ENCODE measurements at places on chromosomes 5 and 9. TPM values are rescaled to one million over a fixed set of nuclear protein-coding genes. Genes with fewer than 3 reads are reported as not detected.

GLDC gene
- 1.4 TPM for total RNA-seq

SPINK13 gene
- not detected for total RNA-seq

ETF1 gene
- total RNA-seq: 167 TPM

PFN3 gene
- not detected for total RNA-seq

GRPEL2 gene
- 23.6 TPM for total RNA-seq

PDE8B gene
- not detected for total RNA-seq

KLHL3 gene
- total RNA-seq: 1.4 TPM

ISL1 gene
- total RNA-seq: not detected

JADE2 gene
- 70.8 TPM for total RNA-seq

GRCh38 chr5:11905206-11905605 lies 960 bp upstream of the CTNND2 start:
- peak overlapping the region; percentile 43 for H3K4me3 ChIP-seq
- DNase-seq: no peak
- H3K27me3 ChIP-seq: peaks cover 27% of the 10 kb centered on the region
- peaks cover 4% of the 10 kb centered on the region for H3K4me1 ChIP-seq
- no peaks in the 10 kb centered on the region for H3K36me3 ChIP-seq

GRCh38 chr9:34993502-34994259 lies 4.1 kb downstream of the DNAJB5 start:
- DNase-seq: no peak
- no peak overlapping the region for H3K4me3 ChIP-seq

DNA sequence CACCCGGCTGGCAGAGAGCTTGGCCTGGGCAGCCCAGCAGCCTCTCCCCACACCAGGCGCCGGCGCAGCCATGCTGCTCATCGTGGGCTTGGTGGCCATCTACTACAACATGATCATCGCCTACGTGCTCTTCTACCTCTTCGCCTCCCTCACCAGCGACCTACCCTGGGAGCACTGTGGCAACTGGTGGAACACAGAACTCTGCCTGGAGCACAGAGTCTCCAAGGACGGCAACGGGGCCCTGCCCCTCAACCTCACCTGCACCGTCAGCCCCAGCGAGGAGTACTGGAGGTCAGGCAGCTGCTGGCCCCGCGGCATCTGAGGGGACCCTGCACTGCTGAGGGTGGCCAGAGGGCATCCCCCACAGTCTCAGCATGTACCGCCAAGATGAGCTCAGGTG lies 7.1 kb downstream of the SLC6A7 start:
- no peaks in the 10 kb centered on the region for H3K4me1 ChIP-seq
- H3K27me3 ChIP-seq: peaks cover 24% of the 10 kb centered on the region
- no peak overlapping the region for H3K4me3 ChIP-seq
- no peak overlapping the region for H3K27ac ChIP-seq
- DNase-seq: no peak

DNA sequence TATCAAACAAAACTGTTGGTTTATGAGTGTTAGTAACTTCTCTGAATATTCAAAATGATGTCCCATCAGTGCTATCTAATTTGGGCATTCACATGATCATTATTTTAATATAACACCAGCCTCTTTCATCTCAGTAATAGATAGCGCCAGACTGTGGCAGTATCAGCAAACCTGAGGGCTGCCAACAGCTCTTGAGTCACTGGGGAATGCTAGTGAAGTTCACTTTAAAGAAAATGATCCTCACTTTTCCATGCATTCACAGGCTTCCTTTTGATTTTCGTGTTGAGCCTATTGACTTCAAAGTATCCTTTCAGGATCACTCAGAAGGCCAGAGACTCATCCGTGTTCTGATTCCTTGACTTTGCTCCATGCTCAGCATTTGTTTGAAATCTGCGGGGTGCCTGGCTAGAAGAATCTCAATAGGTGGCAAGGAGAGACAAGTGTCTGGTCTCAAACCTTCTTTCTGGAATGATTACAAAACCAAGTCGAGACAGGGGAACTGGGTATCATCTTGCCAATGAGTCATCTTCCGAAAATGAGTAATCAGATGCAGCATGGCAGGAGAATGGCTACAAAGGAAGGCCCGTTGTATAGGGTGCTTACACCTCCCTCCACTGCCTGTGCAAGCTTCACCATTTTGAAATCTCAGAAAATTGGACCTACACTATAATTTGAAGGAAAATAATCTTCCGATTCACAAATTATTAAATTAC lies 509.1 kb downstream of the RASEF start:
- no peaks in the 10 kb centered on the region for H3K27me3 ChIP-seq
- H3K27ac ChIP-seq: no peak overlapping the region
- H3K36me3 ChIP-seq: no peaks in the 10 kb centered on the region
- no peaks in the 10 kb centered on the region for H3K4me1 ChIP-seq

DNA sequence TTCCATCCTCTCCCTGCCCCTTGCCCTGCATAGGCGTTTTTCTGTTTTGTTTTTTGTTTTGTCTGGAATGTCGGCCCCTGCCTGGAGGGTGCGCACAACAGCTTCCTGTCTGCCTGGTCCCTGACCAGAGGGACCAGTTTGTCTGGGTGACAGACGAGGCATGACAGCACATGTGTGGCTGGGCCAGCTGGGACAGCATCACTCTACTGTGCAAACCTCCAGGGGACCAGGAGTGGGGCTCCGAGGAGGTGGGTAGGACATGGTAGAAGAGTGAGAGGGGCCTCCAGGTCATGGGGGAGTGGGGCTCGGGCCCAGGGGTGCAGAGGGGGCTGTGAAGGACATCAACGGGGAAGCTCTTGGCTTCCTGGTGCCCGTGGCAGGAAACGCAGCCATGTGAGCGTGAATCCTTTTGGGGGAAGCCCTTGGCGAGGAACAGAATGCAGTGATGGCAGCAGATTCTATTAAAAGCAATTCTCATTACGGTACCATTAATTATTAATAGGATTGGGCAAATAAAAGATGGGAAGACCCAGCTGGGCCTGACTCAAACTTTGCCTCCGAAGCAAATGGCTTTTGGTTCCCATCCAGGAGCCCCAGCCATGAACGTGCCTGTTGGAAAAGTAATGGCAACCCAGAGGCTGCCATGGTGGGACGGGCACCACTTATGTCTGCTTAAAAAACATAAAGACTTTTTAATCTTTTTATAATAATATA lies 184.4 kb upstream of the IER5L start:
- no peak overlapping the region for H3K4me3 ChIP-seq
- no peak overlapping the region for H3K27ac ChIP-seq
- H3K27me3 ChIP-seq: no peaks in the 10 kb centered on the region
- H3K36me3 ChIP-seq: no peaks in the 10 kb centered on the region
- no peak for DNase-seq
- H3K4me1 ChIP-seq: peaks cover 2% of the 10 kb centered on the region

- no peak overlapping the region for H3K27ac ChIP-seq
- H3K4me1 ChIP-seq: peaks cover 13% of the 10 kb centered on the region
- peaks cover 16% of the 10 kb centered on the region for H3K27me3 ChIP-seq
Measured at GRCh38 chr9:19026375-19026774, 6.6 kb downstream of the SAXO1 start.

DNA sequence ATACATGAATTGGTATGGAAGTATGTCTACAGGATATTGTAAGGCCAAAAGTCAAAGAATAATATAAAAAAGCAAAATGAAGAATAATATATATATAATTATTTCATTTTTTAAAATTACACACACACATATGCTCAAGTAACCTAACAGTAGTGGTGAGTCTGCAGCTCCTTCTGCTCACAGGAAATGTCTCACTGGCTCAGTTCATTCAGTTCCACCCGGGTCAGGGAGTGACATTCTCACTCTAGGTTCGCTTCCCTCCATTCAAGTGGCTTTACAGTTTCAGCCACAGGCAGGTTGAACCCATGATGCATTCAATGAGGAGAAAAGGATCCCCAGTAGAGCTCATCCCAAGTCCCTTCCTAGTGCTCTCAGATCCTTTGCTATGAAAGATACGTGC lies 90.8 kb downstream of the SUSD1 start:
- no peak overlapping the region for H3K4me3 ChIP-seq
- H3K27ac ChIP-seq: no peak overlapping the region
- DNase-seq: no peak
- H3K36me3 ChIP-seq: no peaks in the 10 kb centered on the region
- no peaks in the 10 kb centered on the region for H3K27me3 ChIP-seq
- no peaks in the 10 kb centered on the region for H3K4me1 ChIP-seq

GRCh38 chr5:2675548-2675947 lies 75.9 kb downstream of the IRX2 start:
- no peaks in the 10 kb centered on the region for H3K27me3 ChIP-seq
- H3K36me3 ChIP-seq: no peaks in the 10 kb centered on the region
- H3K4me3 ChIP-seq: no peak overlapping the region
- no peaks in the 10 kb centered on the region for H3K4me1 ChIP-seq
- DNase-seq: no peak
- no peak overlapping the region for H3K27ac ChIP-seq

DNA sequence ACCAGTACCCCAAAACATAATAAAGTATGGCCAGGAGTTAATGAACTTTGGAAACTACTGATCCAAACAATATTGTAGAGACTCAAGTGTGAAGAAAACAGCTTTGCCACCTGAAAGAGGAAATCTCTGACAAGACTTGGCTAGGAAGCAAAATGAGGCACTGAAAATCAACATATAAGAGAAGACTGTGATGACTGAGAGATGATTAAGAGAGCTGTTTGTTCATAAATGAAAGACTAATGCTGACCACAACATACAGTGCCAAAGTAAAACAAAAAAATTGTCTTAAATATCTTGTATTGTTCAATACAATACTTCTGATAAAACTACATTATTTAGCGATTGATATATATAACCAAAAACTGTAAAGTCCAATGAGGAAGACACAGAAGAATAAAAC lies 7.2 kb downstream of the RC3H2 start:
- H3K27me3 ChIP-seq: no peaks in the 10 kb centered on the region
- peaks cover 16% of the 10 kb centered on the region for H3K4me1 ChIP-seq
- no peaks in the 10 kb centered on the region for H3K36me3 ChIP-seq
- H3K27ac ChIP-seq: no peak overlapping the region
- H3K4me3 ChIP-seq: no peak overlapping the region
- no peak for DNase-seq

DNA sequence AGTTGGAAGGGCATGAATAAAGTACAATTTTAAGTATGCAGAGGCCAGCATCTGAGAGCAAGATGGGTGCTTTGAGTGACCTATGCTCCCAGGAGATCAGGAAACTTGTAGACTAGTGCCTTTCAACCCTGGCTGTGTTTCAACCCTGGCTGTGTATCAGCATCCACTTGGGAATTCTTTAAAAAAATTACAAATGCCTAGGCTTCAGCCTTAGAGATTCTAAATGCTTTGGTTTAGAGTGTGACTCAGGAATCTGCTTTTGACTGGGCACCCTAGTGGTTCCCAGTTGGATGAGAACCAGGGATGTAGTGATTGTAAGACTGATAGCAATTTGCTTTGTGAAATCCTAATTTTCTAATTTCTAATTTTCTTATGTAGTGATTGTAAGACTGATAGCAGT lies 65.6 kb downstream of the RALGPS1 start:
- no peaks in the 10 kb centered on the region for H3K27me3 ChIP-seq
- no peaks in the 10 kb centered on the region for H3K36me3 ChIP-seq
- H3K4me3 ChIP-seq: no peak overlapping the region
- no peak overlapping the region for H3K27ac ChIP-seq
- DNase-seq: no peak

DNA sequence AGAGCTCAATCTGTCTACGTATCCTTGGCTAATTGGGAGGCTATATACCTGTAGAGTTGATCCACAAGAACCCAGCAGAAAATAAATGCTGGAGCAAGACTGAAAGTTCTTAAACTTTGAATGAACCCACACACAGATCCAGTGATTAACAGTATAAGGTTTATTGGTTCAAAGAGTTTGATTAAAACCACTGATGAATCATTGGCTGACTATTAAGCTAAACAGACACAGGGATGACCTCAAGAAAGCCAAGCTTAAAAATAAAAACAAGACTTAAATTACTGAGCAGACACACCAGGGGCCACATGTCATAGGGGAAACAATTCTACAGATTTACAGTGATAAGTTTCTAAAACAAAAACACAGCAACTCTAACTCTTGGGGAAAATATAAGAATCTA lies 163.6 kb downstream of the SPATA31D1 start:
- H3K27ac ChIP-seq: no peak overlapping the region
- DNase-seq: no peak
- H3K4me1 ChIP-seq: no peaks in the 10 kb centered on the region

DNA sequence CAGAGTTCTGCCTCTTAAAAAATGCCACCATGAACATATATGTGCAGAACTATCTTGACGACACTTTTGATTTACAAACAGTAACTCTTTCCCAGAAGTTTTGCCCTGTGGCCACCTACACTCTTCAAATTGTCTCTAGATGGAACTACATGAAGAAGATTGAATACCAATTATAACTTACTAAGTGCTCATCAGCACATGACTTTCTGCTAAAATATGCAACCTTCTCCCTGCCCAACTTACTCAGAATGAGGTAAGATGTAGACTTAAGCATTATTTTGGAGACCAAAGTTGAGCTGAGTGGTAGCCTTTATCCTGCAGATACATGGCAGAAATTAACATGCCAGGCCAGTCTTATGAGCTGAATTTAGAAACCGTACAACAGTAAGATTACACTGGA lies 105.4 kb downstream of the SEMA5A start:
- H3K27me3 ChIP-seq: no peaks in the 10 kb centered on the region
- no peak overlapping the region for H3K4me3 ChIP-seq
- no peaks in the 10 kb centered on the region for H3K4me1 ChIP-seq
- H3K36me3 ChIP-seq: peaks cover 4% of the 10 kb centered on the region
- DNase-seq: no peak

GRCh38 chr9:8366161-8366926 lies 566.8 kb upstream of the DMAC1 start:
- H3K36me3 ChIP-seq: no peaks in the 10 kb centered on the region
- no peak for DNase-seq
- H3K4me3 ChIP-seq: peak overlapping the region; percentile 31
- peaks cover 2% of the 10 kb centered on the region for H3K4me1 ChIP-seq

GRCh38 chr5:133130387-133131118 lies 78.7 kb downstream of the HSPA4 start:
- peaks cover 12% of the 10 kb centered on the region for H3K27me3 ChIP-seq
- H3K4me1 ChIP-seq: no peaks in the 10 kb centered on the region
- no peak overlapping the region for H3K4me3 ChIP-seq

GRCh38 chr5:108617467-108618435 lies 129.9 kb upstream of the FER start:
- no peak for DNase-seq
- H3K4me3 ChIP-seq: no peak overlapping the region
- peaks cover 6% of the 10 kb centered on the region for H3K27me3 ChIP-seq
- no peaks in the 10 kb centered on the region for H3K36me3 ChIP-seq
- no peaks in the 10 kb centered on the region for H3K4me1 ChIP-seq

- no peak overlapping the region for H3K27ac ChIP-seq
- no peak for DNase-seq
- peaks cover 6% of the 10 kb centered on the region for H3K36me3 ChIP-seq
- peaks cover 68% of the 10 kb centered on the region for H3K27me3 ChIP-seq
- no peaks in the 10 kb centered on the region for H3K4me1 ChIP-seq
Measured at GRCh38 chr5:112119508-112119907, 299.6 kb downstream of the EPB41L4A start.

- no peaks in the 10 kb centered on the region for H3K36me3 ChIP-seq
- no peak overlapping the region for H3K27ac ChIP-seq
- H3K4me1 ChIP-seq: no peaks in the 10 kb centered on the region
- DNase-seq: no peak
Measured at GRCh38 chr9:85479305-85479704, 262.4 kb downstream of the AGTPBP1 start.

Measured in natural killer cell treated with Interleukin-12 subunit alpha and Interleukin-12 subunit beta and Interleukin-15 and Interleukin-18, amount 100 ng/mL, for 72 hours (primary cell).